ENCODE measurements at places on chromosomes 3 and 15. TPM values are rescaled to one million over a fixed set of nuclear protein-coding genes. Genes with fewer than 3 reads are reported as not detected.
A peak's percentile ranks its signal among the peaks of the same experiment; 100 is the strongest.

GRCh38 chr3:148707601-148708380 lies 10.1 kb downstream of the AGTR1 start:
- no peak overlapping the region for H3K27ac ChIP-seq
- no peaks in the 10 kb centered on the region for H3K27me3 ChIP-seq
- peak; percentile 12 for DNase-seq
- H3K4me3 ChIP-seq = no peak overlapping the region
- peaks cover 22% of the 10 kb centered on the region for H3K4me1 ChIP-seq

- peaks cover 10% of the 10 kb centered on the region for H3K4me1 ChIP-seq
- peaks cover 25% of the 10 kb centered on the region for H3K36me3 ChIP-seq
- H3K4me3 ChIP-seq = no peak overlapping the region
- H3K27me3 ChIP-seq = no peaks in the 10 kb centered on the region
- no peak overlapping the region for H3K27ac ChIP-seq
These were observed 90.2 kb downstream of the DCUN1D1 start for GRCh38 chr3:182889948-182890629.

DNA sequence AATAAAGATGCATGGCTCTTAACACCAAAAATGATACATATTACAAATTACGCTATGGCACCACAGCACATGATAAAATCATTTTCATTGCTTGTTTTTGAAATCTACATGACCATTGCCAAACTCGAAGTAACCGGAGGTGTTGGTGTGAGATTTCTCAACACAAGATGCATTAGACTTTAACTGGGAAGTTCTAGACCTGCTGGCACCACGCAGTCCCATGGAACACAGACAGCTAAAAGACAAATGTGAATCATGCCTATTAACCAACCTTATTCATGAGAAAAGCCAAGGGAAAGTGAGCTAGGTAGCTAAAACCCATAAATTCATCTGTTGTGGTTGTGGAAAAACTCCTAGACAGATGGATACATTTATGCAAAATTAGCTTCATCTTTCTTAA lies 595.4 kb downstream of the FOXP1 start:
- no peak overlapping the region for H3K4me3 ChIP-seq
- H3K36me3 ChIP-seq = peaks cover 23% of the 10 kb centered on the region
- no peaks in the 10 kb centered on the region for H3K27me3 ChIP-seq
- H3K27ac ChIP-seq = peak overlapping the region; percentile 69
- peak; percentile 72 for DNase-seq
- peaks cover 73% of the 10 kb centered on the region for H3K4me1 ChIP-seq

DNA sequence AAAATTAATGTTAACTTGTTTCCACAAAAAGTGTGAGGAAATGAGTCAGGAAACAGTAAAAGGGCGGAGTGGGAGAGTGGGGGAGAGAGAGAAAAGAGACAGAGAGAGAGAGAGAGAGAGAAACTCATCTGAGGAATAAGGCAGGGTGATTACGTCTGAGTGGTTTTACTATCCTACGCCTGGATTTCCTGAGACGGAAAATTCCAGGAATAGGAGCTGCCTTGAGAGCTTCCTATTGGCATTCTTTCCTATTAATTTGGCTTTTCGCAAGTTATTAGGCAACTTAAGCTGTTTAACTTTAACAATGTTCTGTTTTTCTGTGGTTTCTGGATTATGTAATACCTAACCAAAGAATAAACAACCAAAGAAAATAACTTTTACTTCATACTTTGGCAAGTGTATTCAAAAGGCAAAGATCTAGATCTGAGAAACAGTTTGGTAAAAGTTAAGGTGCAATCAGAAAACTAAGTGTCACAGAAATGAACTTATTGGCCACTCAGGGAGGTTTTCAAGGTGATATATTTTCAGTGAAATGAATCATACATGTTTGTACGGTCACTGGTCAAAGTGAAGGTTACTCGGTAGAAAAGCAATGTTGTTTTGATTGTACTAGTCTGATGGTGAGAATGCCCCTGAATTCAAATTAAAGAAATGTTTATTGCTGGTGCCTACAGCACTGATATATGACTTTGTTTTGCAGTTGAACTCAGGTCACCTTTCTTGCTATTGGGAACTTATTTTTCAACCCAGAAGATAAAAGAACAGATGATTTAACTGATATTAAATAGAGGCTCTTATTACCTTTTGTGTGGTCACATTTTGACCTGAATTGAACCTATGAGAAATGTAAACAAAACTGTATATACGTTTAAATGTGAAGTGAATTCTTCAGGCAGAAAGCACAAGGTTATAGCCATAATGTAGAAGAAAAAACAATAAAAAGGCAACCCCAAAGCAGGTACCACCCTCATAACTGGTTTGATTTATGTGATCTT lies 39.9 kb upstream of the TNFSF10 start:
- peak overlapping the region; percentile 68 for H3K27ac ChIP-seq
- peak overlapping the region; percentile 62 for H3K4me3 ChIP-seq
- peaks cover 15% of the 10 kb centered on the region for H3K4me1 ChIP-seq
- peak; percentile 85 for DNase-seq
- no peaks in the 10 kb centered on the region for H3K27me3 ChIP-seq

Gene POLQ
- 1.6 TPM for total RNA-seq

GRCh38 chr3:86991840-86992435 lies 989 bp upstream of the VGLL3 start:
- H3K4me1 ChIP-seq = peaks cover 44% of the 10 kb centered on the region
- no peaks in the 10 kb centered on the region for H3K27me3 ChIP-seq
- peak overlapping the region; percentile 89 for H3K4me3 ChIP-seq

Gene SCN11A
- total RNA-seq = not detected

GRCh38 chr3:13587442-13587841 lies 38.5 kb downstream of the FBLN2 start:
- no peak overlapping the region for H3K4me3 ChIP-seq
- DNase-seq = no peak

Gene AHSG
- not detected for total RNA-seq

GRCh38 chr15:98699591-98700424 lies 51.5 kb downstream of the IGF1R start:
- no peak overlapping the region for H3K4me3 ChIP-seq
- DNase-seq = no peak
- H3K27me3 ChIP-seq = no peaks in the 10 kb centered on the region
- no peak overlapping the region for H3K27ac ChIP-seq
- H3K4me1 ChIP-seq = peaks cover 12% of the 10 kb centered on the region

Gene POLG
- total RNA-seq = 66.7 TPM

- no peak overlapping the region for H3K4me3 ChIP-seq
- H3K4me1 ChIP-seq = no peaks in the 10 kb centered on the region
- no peak overlapping the region for H3K27ac ChIP-seq
- no peak for DNase-seq
- no peaks in the 10 kb centered on the region for H3K36me3 ChIP-seq
- H3K27me3 ChIP-seq = no peaks in the 10 kb centered on the region
These were observed 2.4 kb downstream of the HYKK start for GRCh38 chr15:78509726-78510312.

All from GM23248 (cell line).